Panc1 (cell line): ENCODE measurements at places on chromosomes 2 and 18.

DNA sequence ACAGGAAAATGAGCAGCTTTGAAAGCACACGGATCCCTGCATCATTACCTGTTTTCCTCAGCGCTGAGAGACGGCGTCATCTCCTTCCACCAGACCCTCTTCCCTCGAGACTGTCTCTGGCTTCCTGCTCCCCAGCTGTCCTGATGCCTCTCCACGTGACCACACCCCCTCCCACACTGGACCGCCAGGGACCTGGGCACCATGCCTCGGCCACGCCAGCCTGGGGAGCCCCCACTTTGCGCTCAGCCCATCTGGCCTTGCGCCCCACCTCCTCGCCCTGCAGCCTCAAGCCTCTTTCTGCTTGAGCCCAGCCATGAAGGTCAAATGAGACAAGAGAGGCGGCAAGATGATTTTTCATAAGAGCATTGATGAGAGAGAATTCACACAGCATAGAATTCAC lies 66.0 kb upstream of the ACKR3 start:
- no peak for DNase-seq

DNA sequence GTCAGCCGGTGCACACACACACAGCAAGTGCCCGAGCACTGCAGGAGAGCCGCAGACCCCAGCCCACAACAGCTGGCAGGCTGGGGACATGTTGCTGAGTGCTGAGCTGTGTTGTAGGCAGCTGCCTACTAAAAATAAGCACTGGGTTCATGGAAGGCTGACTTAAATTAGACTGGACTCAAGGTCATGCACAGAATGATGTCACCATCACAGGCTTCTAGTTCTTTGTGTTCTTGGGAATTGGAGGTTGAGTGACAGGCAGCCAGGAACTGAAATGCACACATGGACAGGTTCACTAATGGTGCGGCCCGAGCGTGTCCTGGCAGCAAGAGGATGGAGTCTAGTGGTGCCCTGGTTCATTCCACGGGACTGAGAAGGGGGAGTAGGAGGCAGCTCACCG lies 71.3 kb downstream of the VWA3B start:
- no peak for DNase-seq

- DNase-seq: no peak
Measured at GRCh38 chr18:1017227-1018058, 112.8 kb downstream of the ADCYAP1 start.

DNA sequence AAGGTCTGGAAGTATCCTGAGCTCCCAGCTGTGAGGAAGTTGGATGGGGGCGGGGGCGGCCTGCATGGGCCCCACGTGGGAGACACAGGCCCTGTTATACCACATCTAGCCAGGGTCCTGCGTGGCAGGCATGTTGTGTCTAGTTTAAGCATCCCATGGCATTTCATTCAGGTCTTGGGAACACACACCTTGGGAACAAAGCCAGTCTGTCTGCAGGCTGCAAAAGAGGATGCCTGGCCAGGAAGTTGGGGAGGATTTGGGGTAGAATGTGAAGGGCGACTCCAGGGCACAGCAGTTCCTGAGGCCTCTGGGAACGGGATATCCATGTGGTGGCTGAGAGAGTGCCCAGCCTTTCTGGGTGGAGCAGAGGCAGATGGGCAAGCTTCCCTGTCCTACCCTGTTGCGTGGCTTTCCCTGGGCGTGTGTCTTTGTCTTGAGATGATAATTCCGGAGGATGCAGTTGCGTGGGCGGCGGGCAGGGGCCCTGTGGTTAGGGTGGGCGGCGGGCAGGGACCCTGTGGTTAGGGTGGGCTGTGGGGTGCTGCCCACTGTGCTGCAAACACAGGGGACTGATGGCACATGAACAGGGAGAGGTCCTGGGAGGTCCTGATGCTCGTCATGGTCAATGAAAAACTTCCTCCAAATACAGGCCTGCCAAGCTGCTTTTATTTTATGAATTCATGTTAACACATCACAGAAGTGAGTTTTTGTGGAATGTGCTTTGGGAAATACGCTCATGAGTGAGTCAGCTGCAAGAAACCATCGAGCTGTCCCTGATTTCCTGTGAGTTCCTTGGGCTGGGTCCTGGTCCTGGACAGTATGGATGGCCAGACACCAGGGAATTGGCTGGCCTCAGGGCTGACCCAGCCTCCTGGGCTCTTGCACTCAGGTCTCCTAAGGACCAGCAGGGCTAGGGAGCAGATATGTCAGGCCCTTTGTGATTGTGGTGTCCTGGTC lies 90.0 kb upstream of the HS6ST1 start:
- no peak for DNase-seq

DNA sequence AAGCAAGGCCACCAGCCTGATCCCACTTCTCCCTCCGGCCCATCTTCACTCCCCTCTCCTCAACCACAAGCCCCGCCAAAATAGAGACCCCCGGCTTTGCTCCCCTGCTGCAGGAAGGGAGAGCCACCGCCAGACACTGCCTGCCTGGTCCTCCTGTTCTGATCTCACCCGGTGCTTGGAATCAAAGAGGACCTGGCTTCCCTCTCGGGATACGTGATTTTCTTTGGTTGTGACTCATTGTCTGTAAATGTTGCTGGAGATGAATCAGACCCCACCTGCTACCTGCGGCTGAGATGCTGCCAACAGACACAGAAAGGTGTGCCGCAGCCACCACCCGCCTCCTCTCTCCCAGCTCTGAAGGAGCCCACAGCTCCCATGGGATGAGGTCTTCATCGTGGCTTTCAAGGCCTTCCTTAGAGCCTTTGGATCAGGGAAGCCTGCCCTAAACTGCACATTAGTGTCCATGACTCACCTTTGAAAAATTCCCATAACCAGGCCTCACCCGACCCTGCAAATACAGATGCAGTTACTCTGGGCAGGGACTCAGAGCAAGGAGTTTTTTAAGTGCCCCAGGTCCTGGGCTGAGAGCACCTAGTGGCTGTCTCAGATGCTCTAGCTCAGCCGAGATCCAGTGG lies 79.4 kb upstream of the ZNF532 start:
- peak; percentile 76 for DNase-seq

GRCh38 chr2:27920148-27920885 lies 29.8 kb downstream of the BABAM2 start:
- peak; percentile 45 for DNase-seq

DNA sequence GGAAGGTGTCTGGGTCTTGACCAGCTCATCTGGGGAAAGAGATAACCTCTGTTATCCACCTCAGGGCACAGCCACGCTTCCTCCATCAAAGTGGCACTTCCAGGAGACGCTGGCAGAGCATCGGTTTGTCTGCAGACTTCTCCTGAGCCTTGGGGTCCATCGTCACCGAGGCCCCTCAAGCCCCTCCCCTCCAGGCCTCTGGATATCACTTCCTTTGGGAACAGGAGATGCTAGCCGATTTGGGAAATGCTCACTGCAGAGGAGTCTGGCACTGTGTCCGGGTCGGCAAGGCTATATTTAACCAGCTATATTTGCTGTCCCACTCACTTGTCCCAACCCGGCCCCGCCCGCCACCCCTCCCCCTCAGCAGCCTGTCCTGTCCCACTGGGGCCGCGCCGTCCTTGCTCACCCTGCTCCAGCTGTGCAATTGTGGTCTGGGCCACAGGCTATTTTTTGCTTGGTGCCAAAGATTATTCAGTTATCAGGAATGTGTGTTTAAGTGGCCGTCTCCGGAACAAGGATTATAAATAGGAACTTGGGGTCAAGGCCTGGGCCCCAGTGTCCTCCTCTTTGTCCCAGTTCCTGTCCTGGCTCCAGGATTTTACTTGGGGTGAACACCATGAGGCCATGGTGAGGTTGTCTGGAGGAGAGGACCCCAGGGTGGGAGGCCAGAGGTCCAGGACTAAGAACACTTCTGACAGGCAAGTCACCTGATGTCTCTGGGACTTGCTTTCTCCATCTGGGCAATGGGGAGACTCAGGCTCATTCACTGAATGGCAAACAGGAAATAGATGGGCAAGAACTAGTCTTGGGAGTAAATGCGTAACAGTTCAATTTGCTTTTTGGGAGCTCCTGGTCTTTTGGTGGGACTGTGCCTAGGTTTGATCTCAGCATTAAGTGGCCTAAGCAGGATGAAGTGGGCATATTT lies 263.6 kb downstream of the DYSF start:
- no peak for DNase-seq

DNA sequence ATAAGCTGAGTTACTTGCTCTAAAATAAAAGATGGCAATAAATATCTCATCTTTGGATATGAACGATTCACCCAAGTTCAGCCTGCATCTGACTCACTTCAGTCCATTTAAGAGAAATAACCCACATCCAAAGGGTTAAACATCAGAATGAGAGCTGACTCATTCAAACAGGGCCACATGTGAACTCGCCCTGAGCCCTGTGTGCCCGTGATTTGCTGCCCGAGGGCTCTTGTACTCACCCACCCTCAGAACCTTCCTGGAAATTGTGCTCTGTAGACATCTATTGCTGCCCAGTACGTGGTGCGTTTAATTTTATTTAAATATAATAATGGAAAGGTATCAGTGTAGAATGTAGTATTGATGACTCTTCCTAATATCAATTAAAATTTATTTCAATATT lies 66.9 kb upstream of the RBM44 start:
- DNase-seq: no peak

- no peak for DNase-seq
Measured at GRCh38 chr2:235745597-235745996, 251.8 kb downstream of the AGAP1 start.

DNA sequence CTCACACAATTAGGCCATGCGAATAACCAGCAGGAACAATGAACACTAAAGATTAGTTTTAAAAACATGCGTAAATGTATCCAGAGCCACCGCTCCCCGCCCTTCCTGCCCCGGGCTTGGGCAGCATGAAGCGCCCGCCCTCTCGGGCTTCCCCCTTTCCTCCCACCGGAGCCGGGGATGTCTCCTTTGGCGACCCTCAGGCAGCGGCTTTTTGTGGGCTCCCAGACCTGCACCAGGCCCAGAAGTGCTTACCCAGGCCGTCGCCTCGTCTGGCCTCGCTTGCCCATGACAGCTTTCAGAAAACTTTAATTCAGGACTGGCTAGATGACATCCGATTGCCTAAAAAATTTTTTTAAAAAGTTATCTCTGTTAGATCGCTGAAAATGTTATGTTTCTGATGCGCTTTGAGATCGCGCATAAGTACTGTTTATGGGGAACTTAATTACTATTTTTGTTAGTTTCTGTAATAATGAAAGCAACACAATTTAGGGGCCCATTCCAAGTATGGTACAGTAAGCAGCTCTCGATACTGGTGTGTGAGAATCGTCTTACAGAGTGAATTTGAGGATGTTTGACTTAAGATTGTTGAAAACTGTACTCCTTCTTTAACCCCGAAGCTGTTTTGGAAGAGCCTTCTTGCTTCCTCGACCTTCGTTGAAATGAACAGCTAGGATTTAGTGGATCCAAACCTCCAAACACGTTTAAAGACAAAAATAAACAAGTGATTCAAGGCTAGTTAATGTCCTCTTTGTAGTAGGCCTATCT lies 1.1 kb downstream of the MAP3K20 start:
- DNase-seq: no peak

GRCh38 chr2:192267484-192267883 lies 72.8 kb upstream of the TMEFF2 start:
- peak; percentile 13 for DNase-seq

DNA sequence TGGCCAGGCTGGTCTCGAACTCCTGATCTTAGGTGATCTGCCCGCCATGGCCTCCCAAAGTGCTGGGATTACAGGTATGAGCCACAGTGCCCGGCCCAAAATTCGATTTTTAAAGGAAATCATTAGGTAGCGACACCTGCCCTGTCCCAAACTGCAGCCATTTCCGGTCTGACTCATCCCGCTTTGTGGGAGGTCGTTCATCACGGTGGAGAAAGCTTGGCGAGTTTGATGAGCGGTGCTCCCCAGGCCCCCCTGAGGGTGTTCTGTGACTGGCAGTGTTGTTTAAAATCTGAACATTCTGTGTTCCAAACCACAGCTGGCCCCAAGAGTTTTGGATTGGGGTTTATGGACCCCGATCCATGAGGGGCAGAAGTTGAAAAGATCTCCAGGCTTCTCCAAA lies 53.0 kb upstream of the GLI2 start:
- DNase-seq: no peak

- DNase-seq: no peak
Measured at GRCh38 chr2:200430017-200430416, 79.9 kb downstream of the KCTD18 start.

GRCh38 chr2:143877876-143878530 lies 641.9 kb downstream of the ZEB2 start:
- DNase-seq: no peak

GRCh38 chr2:29336341-29337241 lies 221.4 kb downstream of the CLIP4 start:
- no peak for DNase-seq

DNA sequence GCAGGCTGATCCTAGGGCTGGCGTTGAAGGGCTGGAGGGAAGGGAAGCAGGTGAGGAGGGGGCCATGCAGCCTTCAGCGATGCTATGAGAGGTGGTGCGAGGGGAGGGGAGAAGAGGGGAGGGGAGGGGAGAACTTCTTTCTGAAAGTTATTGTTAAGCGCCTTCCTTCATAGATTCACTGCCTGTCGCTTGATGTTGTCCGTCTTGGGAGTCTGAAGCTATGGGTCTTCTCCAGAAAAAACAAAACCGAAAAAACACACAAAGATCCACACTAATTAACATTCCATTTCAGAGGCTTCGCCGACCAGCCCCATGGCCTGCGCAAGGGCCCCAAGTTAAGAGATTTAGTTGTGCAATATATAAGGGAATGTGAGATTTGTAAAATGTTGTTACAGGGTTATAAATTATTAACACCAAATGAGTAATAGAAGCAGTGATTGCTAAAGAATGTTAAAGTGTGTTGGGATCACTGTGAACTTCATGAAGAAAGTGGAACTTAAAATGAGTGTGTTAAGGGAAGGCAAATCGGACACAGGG lies 758 bp downstream of the CFAP221 start:
- DNase-seq: no peak

DNA sequence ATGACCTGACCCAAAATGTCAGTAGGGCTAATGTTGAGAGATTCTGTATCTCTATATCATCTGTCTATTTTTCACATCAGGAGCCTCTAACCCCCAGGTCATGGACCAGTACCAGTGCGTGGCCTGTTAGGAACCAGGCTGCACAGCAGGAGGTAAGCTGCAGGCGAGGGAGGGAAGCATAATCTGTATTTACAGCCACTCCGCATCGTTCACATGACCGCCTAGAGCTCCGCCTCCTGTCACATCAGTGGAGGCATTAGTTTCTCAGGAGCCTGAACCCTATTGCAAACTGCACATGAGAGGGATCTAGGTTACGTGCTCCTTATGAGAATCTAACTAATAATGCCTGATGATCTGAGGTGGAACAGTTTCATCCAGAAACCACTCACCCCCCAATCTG lies 180.6 kb downstream of the RDH14 start:
- DNase-seq: no peak

DNA sequence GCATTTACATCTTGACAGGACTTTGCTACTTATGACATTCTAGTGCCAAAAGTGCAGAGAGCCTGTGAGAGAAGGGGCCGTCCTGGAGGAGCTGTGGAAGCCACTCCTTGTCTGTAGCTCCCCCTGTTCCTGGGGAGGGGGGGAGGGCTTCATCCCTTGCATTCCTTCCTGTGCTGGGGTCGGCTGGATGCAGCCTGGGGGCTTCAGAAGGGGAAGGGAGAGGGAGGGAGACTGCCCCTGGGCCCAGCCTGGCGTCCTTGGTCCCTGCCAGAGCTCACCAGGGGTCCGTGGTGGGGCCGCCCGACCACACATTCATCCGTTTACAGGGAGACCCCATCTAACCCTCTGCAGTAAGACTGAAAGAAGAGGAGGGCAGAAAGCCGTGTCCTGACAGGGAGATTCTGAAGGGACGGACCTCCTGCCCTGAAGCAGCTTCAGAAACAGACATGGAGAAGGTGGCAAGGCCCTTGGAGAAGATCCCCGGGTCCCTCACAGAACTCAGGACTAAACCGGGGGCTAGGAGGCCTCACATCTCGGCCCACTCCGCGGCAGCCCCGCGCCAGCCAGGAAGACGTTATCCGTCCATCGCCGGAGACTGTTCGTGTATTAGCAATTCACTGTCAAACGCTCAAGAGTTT lies 258.3 kb upstream of the SALL3 start:
- no peak for DNase-seq
